AG20443 (cell line): ENCODE measurements at places on chromosomes 5 and 9.

DNA sequence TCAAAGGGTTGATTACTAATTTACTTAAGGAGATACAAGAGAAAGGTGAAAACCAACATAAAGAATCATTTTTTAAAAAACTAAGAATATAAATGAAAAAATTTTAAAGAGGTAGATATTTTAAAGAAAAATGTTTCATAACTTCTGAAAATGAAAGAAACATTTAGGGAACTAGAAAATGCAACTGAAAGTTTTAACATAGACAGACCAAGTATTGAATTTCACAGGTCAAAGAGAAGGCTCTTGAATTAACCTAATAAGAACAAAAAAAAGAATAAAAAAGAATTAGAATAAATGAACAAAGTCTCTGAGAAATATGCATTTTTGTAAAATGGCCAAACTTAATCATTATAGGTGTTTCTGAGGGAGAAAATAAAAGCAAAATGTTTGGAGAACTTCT, 16.1 kb upstream of the FAM174A start:
- DNase-seq: no peak

GRCh38 chr5:84092738-84093137, 291.9 kb downstream of the EDIL3 start:
- DNase-seq: no peak

- no peak for DNase-seq
Observed at GRCh38 chr9:92492781-92493401, 10.6 kb upstream of the ASPN start.

GRCh38 chr9:106797299-106797698, 65.7 kb upstream of the ZNF462 start:
- peak; percentile 28 for DNase-seq

GRCh38 chr5:150565868-150566267, 57.9 kb downstream of the NDST1 start:
- DNase-seq: no peak

DNA sequence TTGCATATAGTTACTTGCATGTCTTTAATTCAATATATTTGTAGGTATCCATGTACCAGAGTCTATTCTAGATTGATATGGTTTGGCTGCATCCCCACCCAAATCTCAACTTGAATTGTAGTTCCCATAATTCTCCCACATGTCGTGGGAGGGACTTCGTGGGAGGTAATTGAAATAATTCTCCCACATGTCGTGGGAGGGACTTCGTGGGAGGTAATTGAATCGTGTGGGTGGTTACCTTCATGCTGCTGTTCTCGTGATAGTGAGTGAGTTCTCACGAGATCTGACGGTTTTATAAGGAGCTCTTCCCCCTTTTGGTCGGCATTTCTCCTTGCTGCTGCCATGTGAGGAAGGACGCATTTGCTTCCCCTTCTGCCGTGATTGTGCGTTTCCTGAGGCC, 16.5 kb downstream of the FBXL7 start:
- no peak for DNase-seq

DNA sequence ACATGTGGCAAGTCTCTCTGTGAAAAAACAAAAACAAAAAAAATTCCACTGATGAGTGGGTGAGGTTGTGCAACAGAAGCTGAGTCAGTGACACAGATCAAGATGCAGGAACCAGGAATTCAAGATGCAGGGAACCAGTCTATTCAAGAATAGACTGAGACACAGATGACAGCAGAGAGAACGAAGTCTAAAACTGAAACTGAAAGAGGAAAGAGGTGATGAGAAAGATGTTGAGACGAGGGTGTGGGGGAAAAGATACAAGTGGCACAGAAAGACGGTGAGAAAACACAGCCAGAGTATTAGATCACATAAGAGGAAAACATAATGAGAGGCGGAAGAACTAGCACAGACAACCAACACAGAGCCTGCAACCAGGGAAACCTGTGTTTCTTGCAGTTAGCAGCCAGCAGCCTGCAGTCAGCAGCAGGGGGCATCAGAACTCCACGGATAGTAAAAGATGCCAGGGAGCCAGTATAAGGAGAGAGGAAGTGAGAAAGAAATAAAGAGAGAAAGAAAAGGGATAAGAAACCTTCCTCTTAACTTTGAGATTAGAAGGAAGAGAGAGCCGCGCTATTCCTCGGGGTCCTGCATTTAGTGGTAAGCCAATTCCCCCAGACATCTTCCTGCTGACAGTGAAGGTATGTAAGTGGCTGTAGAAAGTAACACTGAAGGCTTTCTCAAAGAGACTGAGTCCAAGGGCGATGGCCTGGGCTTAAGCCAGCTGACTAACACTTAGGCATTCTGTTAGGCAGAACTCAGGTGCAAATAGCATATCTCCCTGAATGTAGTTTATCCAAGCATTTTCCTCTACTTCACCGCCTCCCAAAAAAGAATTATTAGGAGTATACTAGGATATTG, 79.0 kb downstream of the TLR4 start:
- DNase-seq: peak; percentile 81

GRCh38 chr5:32949286-32949970, 238.3 kb downstream of the NPR3 start:
- DNase-seq: no peak

DNA sequence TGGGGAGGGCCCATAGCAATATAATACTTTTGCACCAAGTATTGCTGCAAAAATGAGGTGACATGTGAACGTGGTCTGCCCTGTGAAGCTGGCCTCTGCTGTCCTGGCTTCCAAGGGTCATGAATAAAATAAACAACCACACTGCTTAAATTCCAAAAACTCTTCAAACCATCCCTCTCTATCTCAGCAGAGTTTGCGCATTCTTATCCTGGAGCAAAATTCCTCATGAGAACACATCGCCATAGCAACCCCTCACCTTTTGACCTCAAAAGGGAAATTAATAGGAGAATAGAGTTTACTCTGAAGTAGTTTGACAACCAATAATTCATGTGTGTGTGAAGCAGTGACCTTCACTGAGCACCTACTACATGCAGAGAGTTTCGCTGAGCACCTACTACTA, 342.9 kb downstream of the SPOCK1 start:
- no peak for DNase-seq

GRCh38 chr5:93722588-93722987, 18.8 kb downstream of the POU5F2 start:
- no peak for DNase-seq

- peak; percentile 58 for DNase-seq
Observed at GRCh38 chr5:53438486-53439472, 41.6 kb upstream of the FST start.

DNA sequence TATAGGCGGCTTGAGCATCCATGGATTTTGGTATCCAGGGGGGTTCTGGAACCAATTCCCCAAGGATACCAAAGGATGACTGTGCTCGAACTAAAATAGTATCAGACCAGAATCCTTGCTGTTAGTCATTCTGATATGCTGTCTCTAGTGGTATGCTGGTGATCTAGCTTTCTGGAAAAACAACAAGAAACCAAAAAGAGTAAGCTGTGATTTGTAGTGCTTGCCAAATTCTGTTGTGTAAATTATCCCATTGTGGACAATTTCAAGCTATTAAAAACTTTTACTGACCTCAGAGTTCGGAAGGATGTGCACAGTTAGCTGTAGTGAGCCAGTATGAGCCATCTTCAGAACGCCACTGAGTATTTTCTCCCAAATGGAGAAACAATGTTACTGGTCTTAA, 99.0 kb upstream of the FBN2 start:
- no peak for DNase-seq
